ENCODE measurements at places on chromosomes 16 and 17. TPM values are rescaled to one million over a fixed set of nuclear protein-coding genes. Genes with fewer than 3 reads are reported as not detected.
A peak's percentile ranks its signal among the peaks of the same experiment; 100 is the strongest.

- DNase-seq = no peak
Measured at GRCh38 chr16:46848768-46849764, 18.1 kb upstream of the C16orf87 start.

DNA sequence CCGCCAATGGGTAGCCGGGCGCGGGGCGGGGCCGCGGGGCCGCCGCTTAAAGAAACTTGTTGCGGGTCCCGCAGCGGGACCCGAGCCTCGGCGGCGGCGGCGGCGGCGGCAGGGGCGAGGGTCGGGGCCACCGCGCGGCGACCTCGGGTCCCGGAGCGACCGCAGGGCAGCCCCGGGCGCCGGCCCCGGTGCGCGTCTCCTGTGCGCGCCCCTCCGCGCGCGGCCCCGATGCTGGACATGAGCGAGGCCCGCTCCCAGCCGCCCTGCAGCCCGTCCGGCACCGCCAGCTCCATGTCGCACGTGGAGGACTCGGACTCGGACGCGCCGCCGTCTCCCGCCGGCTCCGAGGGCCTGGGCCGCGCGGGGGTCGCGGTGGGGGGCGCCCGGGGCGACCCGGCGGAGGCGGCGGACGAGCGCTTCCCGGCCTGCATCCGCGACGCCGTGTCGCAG is at the start of gene SOX8:
Gene SOX8 (plus strand): TSS at position 76 of the 450 bp plus-strand sequence. CDS start 153 bp downstream, at position 229.
- no peak for DNase-seq

DNA sequence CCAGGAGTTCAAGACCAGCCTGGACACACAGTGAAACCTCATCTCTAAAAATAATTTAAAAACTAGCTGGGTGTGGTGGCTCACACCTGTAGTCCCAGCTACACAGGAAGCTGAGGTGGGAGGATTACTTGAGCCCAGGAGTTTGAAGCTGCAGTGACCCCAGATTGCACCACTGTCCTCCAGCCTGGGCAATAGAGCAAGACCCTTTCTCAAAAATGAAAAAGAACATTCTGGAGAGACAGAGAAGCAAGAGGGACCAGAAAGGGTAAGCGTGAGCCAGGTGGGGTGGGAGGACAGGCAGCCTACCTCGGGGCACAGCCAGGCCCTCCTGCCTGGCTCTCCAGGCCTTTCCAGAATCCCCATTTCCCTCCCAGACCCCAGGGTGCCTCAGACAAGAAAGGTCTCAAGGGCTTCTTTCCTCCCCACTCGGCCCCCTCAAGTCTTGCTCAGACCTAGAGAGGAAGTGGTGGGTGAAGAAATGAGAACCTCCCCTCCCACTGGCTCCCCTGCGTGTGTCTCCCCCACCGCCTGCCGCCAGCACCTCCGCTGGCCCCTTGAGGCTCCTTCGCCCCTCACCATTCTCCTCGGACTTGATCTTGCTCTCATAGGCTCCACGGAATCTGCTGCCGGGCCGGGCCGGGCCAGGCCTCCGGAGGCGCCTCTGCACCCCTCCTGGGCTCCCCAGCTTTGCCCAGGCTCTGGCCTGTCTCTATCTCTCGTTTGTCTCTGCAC is 503 bp downstream of the C16orf54 start:
- peak; percentile 79 for DNase-seq

- peak; percentile 16 for DNase-seq
Measured at GRCh38 chr16:11334831-11335404, 10.3 kb upstream of the RMI2 start.

The GCGR gene
- total RNA-seq = not detected
